ENCODE measurements at places on chromosomes 6 and 20. TPM values are rescaled to one million over a fixed set of nuclear protein-coding genes. Genes with fewer than 3 reads are reported as not detected.
A peak's percentile ranks its signal among the peaks of the same experiment; 100 is the strongest.

The PNLDC1 gene
- not detected for total RNA-seq

The MAP7 gene
- total RNA-seq = 0.42 TPM

DNA sequence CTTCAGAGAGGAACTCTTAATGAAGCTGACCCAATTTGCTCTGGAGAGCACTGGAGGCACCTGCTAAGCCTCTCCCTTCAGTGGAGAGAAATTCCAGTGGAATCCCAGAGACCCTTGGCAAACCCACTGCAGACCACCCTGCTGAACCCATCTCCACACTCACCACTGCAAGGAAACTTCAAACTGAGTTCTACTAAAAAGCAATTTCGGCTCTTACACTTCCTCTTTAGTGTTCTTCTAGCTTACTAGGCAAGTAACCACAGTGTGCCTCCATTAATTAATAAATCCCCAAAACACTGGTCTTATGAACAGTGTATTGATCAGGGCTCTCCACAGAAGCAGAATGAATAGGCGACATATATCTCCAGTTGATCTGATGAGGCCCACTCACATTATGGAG, 43.0 kb upstream of the HLA-E start:
- no peak for DNase-seq

GRCh38 chr20:50379049-50379990, 130.9 kb upstream of the PTPN1 start:
- DNase-seq = peak; percentile 78

GRCh38 chr6:29631860-29632731, 887 bp downstream of the GABBR1 start:
- peak; percentile 36 for DNase-seq

- DNase-seq = no peak
These were observed 78.7 kb downstream of the PLCB1 start for GRCh38 chr20:8210749-8211148.

- DNase-seq = peak; percentile 33
These were observed 45.2 kb downstream of the HDGFL1 start for GRCh38 chr6:22614547-22614946.

All from endothelial cell of umbilical vein (primary cell).